ENCODE measurements at places on chromosomes 16 and 17.

DNA sequence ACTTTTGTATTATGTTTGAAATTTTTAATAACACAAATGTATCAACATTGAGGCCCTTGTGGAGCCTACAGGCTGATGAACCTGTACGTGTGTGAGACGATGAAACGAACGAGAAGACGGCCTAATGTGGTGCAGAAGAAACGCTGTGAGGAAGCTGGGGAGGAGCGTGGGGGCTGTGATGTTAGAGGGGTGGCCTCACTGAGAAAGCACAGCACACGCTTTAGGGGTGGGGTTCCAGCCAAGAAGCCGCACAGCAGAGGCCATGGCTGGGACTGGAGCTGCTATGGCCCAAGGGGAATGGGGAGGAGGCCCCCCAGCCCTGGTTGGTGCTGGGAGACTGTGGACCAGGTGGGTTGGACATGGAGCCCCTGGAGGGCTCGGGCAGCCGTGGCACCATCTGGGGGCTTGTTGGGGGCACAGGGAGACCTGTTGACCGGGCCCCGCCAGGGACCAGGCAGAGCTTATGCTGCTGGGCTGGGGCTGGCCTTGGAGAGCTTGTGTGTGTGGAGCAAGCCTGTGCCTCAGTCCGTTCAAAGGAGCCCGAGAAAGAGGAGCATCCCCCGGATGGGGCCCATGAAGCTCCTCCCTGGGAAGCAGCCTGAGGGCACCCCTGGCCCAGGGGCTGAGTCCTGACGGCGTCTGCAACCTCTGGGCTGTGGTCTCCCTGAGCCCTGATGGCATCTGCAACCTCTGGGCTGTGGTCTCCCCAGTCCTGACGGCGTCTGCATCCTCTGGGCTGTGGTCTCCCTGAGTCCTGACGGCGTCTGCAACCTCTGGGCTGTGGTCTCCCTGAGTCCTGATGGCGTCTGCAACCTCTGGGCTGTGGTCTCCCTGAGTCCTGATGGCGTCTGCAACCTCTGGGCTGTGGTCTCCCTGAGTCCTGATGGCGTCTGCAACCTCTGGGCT lies 44.7 kb downstream of the METRNL start:
- DNase-seq = no peak

DNA sequence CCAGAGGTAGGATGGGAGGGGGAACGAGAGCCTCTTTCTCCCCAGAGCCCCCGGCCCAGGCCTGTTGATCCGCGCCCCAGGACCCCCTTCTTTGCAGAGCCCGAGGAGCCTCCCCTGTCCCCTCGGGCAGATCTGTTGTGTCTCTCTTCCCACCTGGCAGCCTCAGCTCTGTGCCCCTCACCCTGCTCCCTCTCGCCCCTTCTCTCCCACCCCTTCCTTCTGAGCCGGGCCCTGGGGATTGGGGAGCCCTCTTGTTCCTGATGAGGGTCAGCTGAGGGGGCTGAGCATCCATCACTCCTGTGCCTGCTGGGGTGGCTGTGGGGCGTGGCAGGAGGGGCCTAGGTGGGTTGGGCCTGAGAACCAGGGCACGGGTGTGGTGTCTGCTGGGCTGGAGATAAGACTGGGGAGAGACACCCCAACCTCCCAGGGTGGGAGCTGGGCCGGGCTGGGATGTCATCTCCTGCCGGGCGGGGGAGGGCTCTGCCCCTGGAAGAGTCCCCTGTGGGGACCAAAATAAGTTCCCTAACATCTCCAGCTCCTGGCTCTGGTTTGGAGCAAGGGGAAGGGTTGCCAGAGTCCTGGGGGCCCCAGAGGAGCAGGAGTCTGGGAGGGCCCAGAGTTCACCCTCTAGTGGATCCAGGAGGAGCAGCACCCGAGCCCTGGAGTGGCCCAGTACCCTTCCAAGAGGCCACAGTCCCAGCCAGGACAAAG lies 65.4 kb downstream of the MRC2 start:
- no peak for DNase-seq

DNA sequence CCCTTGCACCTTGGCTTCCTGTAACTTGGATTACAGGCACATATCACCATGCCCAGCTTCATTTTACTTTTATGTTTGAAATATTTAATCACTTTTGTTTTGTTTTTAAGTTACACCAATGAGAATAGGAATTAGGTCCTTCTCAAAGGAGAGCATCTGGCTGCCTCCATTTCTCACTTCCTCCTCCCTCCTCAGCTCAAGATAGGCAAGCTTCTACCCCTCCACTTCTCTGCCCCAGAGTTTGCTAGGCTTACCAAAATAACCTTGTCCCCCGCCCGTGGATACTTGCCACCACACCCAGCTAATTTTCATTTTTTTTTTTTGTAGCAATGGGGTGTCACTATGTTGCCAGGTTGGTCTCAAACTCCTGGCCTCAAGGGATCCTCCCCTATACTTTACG lies 17.9 kb downstream of the GABARAPL2 start:
- no peak for DNase-seq

GRCh38 chr17:80969030-80969673 lies 22.5 kb upstream of the CHMP6 start:
- no peak for DNase-seq

GRCh38 chr16:48971571-48972077 lies 310.0 kb downstream of the CBLN1 start:
- DNase-seq = no peak

GRCh38 chr17:38751144-38751807 lies 1.3 kb upstream of the PSMB3 start:
- DNase-seq = no peak

- no peak for DNase-seq
Measured at GRCh38 chr16:84183911-84184591, 2.8 kb downstream of the TAF1C start.

DNA sequence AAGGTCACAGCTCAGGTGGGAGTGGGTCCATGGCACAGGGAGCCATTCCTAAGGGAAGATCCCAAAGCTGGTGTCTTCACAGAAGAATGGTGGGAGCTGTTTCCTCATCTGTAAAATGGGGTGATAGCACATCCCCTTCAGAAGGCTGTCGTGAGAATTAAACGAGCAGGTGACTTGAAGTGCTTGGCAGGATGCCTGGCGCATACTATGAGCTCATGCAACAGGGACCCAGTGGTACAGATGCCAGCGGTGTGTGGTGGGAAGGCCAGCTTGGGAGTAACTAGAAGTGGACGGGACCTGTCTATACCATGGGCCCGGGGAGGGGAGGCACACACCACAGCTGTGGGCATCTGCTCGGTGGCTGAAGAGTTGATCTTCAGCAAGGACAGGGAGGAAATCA lies 189.3 kb upstream of the TNRC6C start:
- DNase-seq = no peak

DNA sequence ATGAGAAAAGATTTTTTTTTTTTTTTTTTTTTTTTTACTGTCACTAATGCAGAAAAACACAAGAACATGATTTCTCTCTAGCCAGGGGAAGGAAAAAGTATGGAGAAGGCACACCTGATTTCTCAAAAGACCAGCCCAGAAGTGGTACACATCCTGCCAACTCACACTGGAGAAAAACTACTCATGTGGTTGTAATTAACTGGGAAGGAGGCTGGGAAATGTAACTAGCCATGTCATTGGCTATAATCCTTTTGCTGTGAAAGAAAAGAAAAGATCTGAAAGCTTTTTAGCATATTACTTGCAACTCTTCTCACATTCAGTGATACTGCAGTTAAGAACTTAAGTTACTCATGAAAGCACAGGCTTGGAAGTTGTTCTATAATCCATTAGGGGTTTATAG lies 195.9 kb upstream of the PMFBP1 start:
- DNase-seq = no peak

DNA sequence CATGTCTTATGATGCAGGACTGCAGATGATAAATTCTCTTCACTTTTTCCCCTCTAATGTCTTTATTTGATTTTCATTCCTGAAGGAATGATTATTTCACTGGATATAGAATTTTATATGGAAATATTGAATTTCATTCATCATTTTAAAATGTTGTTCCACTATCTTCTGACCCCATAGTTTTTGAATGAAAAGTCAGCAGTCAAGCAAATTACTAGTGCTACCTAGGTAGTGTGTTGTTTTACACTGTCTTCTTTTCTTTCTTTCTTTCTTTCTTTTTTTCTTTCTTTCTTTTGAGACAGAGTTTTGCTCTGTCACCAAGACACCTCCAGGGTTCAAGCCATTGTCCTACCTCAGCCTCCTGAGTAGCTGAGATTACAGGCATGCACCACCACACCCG lies 76.9 kb downstream of the WSB1 start:
- no peak for DNase-seq

- DNase-seq = no peak
Measured at GRCh38 chr17:30208214-30208613, 27.3 kb downstream of the SLC6A4 start.

- DNase-seq = no peak
Measured at GRCh38 chr17:17523001-17523730, 27.0 kb upstream of the RASD1 start.

DNA sequence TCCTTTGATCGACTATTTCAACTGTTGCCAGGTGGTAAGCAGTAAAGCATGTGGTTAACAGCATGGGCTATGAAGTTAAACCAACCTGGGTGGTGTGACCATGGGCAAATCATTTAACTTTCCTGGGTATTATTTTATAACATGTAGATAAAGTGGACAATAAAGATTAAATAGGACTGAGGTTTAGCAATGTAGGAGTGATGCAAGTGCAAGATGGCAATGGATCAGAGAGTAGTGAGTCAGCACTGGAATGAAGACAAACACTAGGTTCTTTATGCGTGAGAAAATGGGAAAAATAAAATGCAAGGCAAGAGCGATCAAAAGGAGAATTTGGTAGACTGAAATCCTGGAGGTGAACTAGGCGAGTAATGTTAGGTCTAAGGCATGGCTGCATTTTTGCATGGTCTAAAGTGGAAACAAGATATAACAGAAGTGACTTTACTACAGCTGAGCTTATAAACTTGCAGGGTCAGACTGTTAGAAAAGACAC lies 222.4 kb upstream of the AXIN2 start:
- DNase-seq = no peak

- no peak for DNase-seq
Measured at GRCh38 chr16:85321509-85322271, 209.4 kb upstream of the CIBAR2 start.

- DNase-seq = no peak
Measured at GRCh38 chr17:73914536-73915274, 270.5 kb upstream of the SDK2 start.

DNA sequence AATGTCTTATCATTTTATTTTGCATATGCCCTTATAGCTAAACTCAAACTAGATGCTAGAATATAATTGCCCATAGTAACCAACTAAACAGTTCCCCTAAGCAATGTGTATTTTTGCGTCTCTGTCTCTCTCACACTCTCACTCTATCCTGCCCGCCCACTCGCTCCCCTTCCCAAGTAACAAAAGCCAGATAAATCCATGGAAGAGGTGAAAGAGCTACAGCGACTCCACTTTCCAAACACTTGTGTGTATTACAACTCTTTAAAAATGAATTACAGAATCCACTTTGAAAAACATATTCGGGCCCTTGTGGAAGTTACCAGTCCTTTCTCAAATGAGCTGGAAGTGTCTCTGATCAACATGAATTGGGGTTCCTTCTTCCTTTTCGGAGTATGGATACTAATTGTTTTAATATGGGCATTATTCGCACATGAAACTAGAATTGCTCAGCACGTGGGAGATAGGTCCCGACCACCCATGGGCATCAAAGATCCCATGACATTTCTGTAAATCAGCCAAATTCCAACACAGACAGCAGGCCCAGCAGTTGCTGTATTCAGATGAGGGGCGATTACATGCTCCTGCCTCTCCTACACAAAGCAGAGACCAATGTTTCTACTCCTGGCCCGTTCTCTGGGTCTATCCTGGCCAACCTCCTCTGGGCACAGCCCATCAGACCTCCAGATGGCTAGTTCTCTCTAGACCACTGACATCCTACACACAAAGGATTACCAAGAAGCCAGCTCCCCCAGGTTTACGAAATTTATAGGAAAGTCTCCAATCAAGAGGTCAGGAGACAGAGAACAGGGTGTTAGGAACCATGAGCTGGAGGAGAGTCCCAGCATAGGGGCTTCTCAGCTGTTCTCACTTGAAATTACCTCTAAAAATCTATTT lies 121.5 kb downstream of the ZFHX3 start:
- no peak for DNase-seq

DNA sequence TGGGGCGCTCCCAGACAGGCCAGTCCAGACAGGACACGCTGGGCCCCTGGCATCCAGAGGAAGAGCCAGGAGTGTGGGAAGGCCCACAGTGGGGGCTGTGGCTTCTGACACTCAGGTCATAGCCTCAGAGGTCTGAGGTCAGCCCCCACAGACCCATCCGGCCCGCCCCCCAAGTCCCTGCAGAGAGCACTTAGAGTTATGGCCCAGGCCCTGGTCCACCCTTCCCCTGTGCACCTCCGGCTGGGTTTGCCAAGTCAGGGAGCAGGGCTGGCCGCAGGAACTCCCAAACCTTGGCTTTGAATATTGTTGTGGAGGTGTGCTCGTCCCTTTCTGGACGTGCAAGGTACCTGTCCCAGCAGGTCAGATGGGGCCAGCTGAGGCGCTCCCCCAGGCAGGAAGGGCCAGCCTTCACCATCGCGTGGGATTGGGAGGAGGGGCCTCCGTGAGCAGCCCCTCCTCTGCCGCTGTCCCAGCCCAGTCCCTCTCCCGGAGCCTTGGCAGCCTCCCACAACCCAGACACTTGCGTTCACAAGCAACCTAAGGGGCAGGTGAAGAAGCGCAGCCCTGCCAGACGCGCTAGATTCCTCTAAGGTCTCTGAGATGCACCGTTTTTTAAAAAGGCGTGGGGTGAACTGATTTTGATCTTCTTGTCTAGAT lies 74.6 kb downstream of the SOCS1 start:
- no peak for DNase-seq

GRCh38 chr17:18161207-18162145 lies 22.2 kb upstream of the ALKBH5 start:
- no peak for DNase-seq

- peak; percentile 16 for DNase-seq
Measured at GRCh38 chr17:68509141-68510057, 2.8 kb upstream of the PRKAR1A start.

- no peak for DNase-seq
Measured at GRCh38 chr17:27596096-27596495, 34.9 kb upstream of the LGALS9 start.

DNA sequence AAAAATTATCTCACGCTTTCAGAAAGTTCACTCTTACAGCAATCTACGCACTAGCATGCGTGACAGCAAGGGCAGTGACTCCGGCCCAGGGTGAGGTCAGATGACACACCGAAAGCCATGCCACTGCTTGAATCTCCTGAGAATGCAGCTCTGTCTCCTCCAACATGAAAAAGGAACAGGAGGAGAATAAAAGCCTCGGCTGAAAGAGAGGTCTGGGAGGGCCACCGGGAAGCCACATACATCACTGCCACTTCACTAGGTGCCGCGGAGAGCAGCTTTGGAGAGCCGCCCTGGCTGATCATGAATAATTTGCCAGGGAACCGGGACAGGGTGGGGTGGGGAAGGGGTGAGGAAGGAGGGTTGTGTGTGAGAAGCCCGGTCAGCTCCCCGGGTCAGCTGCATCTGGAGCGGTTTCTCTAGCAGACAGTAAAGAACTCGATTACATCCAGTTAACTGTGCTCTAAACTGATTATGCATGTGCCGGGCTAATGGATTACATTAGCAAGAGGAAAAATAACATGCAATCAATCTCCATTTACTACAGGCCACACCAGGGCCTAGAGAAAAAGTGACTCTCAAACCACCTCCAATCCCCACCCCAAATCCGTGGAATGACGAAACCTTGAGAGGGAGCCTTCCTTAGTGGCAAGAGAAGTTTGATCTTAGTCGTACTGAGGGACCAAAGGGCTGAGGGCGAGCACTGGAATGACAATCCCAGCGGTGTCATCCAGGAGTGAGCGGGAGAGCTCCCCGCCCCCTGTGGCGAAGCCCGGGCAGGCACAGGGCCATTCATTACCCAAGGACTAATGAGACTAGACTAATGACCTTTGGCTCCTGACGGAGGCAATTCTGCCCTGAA lies 100.3 kb downstream of the ZFHX3 start:
- no peak for DNase-seq

GRCh38 chr16:60041671-60042070 lies 1307.6 kb upstream of the GOT2 start:
- DNase-seq = no peak

All from activated CD4-positive, alpha-beta T cell treated with anti-CD3 and anti-CD28 coated beads, Interleukin-2, Interleukin-4, amounts not matched to agents 100 ng/mL and 50 ng/mL, durations not matched to agents 16 hours and 8 hours (primary cell).